ENCODE measurements at places on chromosomes 4 and X. TPM values are rescaled to one million over a fixed set of nuclear protein-coding genes. Genes with fewer than 3 reads are reported as not detected.

The MAGEB10 gene
- total RNA-seq: not detected

The USP38 gene
- 39.1 TPM for total RNA-seq

The GPR143 gene
- not detected for total RNA-seq

The NUP62CL gene
- 3.3 TPM for total RNA-seq

The XAGE3 gene
- not detected for total RNA-seq

The GK2 gene
- total RNA-seq: not detected

Data from CD4-positive, CD25-positive, alpha-beta regulatory T cell (primary cell).